ENCODE measurements at places on chromosomes 16 and 17. TPM values are rescaled to one million over a fixed set of nuclear protein-coding genes. Genes with fewer than 3 reads are reported as not detected.

MYH8 gene
- total RNA-seq, result not detected

BANP gene
- 30.5 TPM for total RNA-seq

SYT17 gene
- total RNA-seq, result 0.66 TPM

OGFOD3 gene
- total RNA-seq, result 36.2 TPM

MMP28 gene
- total RNA-seq, result not detected

SLC5A11 gene
- not detected for total RNA-seq

ASPHD1 gene
- total RNA-seq, result 6.5 TPM

OR1A2 gene
- total RNA-seq, result not detected

CYB561 gene
- 16.7 TPM for total RNA-seq

ARL17B gene
- total RNA-seq, result 13.9 TPM

OR1A1 gene
- not detected for total RNA-seq

CCL1 gene
- total RNA-seq, result not detected

CHST5 gene
- 0.15 TPM for total RNA-seq

CCDC144A gene
- total RNA-seq, result 10.9 TPM

MON1B gene
- total RNA-seq, result 13.9 TPM

TIGD7 gene
- total RNA-seq, result 6.0 TPM

ZNF469 gene
- total RNA-seq, result 3.1 TPM

TP53TG3B gene
- total RNA-seq, result not detected

LSM12 gene
- 32.4 TPM for total RNA-seq

SLC9A5 gene
- 1.3 TPM for total RNA-seq

TP53TG3C gene
- total RNA-seq, result not detected

CES3 gene
- 1.9 TPM for total RNA-seq

TMC7 gene
- 0.73 TPM for total RNA-seq

C17orf113 gene
- total RNA-seq, result 0.17 TPM

KATNB1 gene
- total RNA-seq, result 22.4 TPM

KRT15 gene
- 2.9 TPM for total RNA-seq

SMIM36 gene
- not detected for total RNA-seq

KRT28 gene
- total RNA-seq, result not detected

ZNF205 gene
- 25.1 TPM for total RNA-seq

GPR142 gene
- 1.3 TPM for total RNA-seq

C17orf107 gene
- 1.9 TPM for total RNA-seq

TBC1D3I gene
- not detected for total RNA-seq

CCL23 gene
- total RNA-seq, result not detected

HSF5 gene
- total RNA-seq, result under 0.01 TPM

MPV17L gene
- 0.66 TPM for total RNA-seq

TMEM235 gene
- total RNA-seq, result not detected

ATP2A1 gene
- 0.44 TPM for total RNA-seq
